ENCODE measurements at places on chromosomes 1 and 21.

- no peak for DNase-seq
Observed at GRCh38 chr1:170659399-170660035, 4.4 kb upstream of the PRRX1 start.

- DNase-seq, result no peak
Observed at GRCh38 chr1:46041551-46041950, 90.9 kb downstream of the PIK3R3 start.

- no peak for DNase-seq
Observed at GRCh38 chr1:172394141-172394751, 26.2 kb upstream of the C1orf105 start.

GRCh38 chr1:35001743-35002142 lies 16.6 kb upstream of the TMEM35B start:
- no peak for DNase-seq

DNA sequence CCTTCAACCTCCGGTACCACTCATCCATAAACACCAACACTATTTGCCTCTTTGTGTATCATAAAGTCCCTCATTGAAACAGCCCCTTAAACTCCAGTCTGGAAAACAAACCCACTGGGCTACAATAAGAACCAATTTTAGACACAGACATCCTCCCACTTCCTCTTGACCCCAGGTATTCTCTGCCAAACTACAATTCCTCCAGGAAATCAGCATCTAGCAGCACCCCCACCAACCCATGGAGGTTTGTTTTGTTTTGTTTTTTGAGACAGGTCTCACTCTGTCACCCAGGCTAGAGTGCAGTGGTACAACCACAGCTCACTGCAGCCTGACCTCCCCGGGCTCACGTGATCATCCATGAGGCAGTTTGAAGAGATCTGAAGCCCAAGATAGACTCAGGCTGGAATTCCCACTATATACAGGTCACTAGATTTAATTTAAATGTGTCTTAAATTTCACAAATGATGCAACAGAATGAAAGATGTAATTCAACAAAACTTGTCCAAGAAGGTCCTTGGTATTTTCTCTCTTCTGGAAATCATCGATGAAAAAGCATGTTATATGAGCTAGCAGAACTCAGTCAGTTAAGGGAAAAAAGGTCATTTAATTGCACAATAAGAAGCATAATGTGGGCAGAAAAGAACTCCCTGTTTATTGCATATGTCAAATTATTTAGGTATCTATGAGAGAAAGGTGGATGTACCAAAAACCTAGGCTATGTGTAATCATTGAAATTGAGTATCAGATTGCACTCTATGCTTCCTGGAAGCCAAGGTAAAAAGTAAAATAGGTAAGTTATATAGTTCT lies 30.3 kb downstream of the TCP10L start:
- DNase-seq, result no peak

DNA sequence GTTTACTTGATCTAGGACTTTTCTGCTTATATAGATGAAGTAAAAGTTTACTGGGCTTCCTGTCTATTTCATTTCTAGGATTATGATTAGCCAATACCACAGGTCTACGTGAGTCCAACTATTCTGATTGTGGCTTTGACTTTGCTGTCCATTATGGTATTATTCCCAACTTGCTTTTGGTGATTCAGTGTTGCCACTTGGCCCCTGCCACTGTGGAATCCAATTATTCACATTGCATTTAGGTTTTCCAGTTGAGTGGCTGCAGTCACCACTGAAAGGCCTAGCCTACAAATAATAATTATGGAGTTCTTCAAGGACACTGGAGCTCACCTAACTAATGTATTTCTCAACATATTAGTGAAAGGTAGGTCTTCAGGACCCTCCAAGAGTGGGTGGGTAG lies 574.3 kb upstream of the USP24 start:
- no peak for DNase-seq

DNA sequence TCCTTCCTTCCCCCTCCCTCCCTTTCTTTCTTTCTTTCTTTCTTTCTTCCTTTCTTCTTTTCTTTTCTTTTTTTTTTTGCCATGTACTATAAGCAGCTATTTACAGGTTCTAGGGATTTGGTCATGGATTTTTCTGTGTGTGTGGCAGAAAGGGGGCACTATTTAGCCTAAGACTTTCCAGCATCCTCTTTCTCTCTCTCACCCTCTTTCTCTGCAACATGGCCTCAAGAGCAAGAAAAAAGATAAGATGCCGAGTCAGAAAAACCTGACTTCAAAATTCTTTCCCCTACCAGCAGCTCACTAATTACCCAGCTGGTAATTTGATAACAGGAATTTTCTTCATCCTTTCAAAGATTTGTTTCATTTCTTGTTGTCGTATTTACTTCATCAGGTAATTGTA lies 458.3 kb upstream of the ADAMTS5 start:
- DNase-seq, result no peak

DNA sequence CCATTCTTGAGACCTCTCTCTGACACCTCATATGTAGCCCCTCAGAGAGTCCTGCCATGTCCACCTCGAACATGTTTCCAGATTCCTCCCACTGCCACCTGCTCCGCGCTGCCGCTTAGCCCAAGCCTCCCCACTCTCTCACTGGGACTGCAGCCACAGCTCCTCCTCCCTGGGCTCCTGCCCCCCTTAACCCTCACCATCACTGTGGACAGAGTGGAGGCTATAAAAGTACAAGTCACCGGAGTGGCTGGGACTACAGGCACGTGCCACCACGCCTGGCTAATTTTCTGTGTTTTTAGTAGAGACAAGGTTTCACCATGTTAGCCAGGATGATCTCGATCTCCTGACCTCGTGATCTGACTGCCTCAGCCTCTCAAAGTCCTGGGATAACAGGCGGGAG lies 77.0 kb downstream of the VWA5B1 start:
- no peak for DNase-seq

All from anterior cingulate cortex (tissue), 58 donors.